ENCODE measurements at places on chromosomes 3 and 15.

GRCh38 chr3:144324076-144324475 is 352.5 kb downstream of the DIPK2A start:
- DNase-seq: no peak

- DNase-seq: no peak
Measured at GRCh38 chr3:128068156-128068620, 16.0 kb downstream of the SEC61A1 start.

GRCh38 chr15:27454281-27455075 is 483.5 kb downstream of the GABRG3 start:
- DNase-seq: no peak

DNA sequence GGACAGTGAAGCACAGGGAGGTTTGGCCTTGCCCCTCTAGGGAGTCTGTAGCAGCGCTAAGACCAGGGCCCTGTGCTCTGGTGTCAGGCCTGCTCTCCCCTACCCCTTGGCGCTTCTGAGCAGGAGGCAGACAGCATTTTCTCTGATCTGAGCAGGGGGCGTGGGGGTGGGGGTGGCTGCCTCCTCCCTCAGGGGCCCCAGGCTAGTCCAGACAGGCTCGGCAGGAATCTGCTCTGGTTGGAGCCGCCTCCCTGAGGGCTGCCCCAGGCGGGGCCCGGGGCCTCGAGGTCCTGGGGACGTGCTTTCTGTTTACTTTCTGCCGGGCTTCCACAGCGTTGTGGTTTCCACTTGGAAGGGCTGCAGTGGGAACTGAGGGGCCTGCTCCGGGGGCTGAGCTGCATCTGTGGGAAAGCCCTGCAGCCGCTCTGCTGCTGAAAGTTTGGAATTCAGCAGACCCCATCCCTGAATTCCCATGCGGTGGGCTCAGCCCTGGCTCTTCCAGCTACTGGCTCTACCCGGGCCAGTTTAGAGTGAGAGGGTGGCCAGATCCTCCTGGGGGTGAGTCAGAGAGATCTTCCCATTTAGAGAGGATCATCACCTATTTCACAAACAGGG is 105.4 kb downstream of the LINGO1 start:
- DNase-seq: no peak

GRCh38 chr15:67521783-67522568 is 1.0 kb downstream of the C15orf61 start:
- DNase-seq: peak; percentile 28

GRCh38 chr3:123361071-123361470 is 87.8 kb downstream of the ADCY5 start:
- no peak for DNase-seq

DNA sequence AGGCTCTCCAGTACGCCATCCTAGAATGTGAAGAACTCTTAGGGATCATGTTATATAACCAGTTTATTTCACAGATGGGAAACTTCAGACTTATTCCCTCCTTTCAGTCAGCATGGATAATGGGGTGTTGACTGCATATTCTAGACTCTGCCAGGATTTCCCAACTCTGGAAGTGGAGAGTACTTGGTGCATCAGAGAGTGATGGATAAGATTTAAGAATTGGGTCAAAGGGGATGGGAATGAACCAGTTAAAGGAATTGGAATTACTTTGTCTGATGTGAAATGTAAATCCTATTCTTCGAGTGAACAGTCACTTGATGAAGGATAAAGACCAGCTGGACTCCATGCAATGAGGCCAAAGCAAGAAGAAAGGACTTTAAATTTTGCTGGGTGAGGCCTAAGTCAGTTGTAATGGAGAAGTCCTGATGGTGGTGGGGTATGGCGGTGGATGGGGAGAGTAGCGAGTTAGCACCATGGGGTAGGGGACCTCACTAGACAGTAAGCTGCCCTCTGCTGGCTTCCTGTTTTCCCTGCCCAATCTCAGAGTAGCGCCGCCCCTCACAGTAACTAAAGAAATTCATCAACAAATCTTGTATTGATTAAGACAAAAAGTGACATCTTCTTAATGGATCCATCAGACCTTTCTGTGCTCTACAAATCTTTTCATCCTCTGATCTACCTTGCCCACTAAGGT is 7.3 kb upstream of the CACNA1D start:
- DNase-seq: no peak

DNA sequence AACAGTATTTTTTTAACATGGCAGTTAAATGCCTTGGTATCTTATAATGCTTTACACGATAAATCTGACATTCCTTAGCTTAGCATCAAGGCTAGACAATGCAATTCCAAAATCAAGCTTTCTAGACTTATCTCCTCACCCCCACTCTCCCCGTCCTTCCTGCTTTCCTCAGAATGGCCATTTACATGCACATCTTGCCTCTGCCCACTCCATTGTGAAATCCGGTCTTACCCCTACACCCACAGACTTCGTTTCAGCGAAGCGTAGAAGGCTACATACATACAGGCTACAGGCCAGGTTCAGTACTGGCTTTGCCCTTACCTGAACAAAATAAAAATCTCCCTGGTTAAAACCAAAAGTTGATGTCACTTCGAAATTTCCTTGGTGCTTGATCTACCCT is 58.6 kb upstream of the SLC12A8 start:
- no peak for DNase-seq

Measured in gastrocnemius medialis (tissue), 4 donors.